T-cell (primary cell): ENCODE measurements at places on chromosomes 16 and 17. TPM values are rescaled to one million over a fixed set of nuclear protein-coding genes. Genes with fewer than 3 reads are reported as not detected.

The CD300E gene
- total RNA-seq = not detected

DNA sequence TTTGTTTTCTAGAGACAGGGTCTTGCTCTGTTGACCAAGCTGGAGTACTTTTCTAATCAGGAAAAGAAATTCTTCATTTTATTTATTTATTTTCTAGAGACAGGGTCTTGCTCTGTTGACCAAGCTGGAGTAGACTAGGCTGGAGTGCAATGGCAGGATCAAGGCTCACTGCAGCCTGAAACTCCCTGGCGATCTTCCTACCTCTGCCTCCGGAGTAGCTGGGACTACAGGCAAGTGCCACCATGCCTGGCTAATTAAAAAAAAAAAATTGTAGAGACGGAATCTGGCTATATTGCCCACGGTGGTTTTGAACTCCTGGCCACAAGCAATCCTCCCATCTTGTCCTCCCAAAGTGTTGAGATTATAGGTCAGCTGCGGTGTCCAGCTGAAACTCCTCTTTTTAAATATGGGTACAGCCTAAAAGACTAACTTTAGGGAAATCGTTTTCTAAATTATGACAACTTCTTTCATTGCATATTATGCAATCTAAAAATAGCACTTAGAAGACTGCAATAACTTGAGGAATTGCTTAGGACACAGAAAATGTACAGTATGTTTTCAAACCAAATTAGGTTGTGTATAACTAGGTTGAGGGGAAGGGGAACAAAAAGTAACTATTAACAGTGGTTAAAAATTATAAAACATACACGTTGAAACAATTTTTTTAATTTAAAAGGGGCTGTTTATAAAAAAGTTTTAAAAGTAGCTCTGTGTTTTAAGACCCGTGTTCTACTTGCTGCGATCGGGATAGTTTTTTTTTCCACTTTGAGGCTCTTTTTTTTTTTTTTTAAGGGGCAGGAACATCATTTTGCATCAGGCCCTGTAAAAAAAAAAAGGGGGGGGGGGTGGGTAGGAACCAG is 4.7 kb downstream of the PRAC1 start:
- no peak for DNase-seq

DNA sequence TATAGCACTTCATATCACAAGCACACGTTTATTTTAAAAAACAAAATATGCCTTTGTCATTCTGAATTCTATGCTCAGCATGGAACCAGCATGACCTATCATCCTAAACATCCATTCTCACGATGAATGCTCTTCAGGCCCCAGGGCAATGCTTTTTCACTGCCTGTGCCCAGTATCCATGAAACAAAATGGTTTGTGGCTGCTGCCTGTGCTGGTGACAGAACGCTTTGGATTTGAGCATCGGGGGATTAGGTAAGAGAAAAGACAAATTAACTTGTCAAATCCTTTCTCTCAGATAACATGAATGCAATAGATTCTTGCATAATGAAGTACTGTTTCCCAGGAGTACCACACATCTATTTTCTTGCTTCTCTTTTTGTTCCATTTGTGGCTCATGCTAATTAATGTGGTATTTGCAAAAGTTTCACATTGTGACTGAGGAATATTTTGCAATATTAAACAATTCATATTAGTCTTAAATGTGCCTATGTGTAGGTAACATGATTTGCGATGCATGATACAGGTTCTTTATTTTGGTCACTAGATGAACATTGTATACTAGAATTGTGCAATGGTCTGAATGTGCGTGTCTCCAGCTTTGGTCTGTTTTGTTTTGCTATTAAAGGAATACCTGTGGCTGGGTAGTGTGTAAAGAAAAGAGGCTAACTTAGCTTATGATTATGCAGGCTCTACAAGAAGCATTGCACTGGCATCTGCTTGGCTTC is 25.8 kb upstream of the SRSF1 start:
- no peak for DNase-seq

DNA sequence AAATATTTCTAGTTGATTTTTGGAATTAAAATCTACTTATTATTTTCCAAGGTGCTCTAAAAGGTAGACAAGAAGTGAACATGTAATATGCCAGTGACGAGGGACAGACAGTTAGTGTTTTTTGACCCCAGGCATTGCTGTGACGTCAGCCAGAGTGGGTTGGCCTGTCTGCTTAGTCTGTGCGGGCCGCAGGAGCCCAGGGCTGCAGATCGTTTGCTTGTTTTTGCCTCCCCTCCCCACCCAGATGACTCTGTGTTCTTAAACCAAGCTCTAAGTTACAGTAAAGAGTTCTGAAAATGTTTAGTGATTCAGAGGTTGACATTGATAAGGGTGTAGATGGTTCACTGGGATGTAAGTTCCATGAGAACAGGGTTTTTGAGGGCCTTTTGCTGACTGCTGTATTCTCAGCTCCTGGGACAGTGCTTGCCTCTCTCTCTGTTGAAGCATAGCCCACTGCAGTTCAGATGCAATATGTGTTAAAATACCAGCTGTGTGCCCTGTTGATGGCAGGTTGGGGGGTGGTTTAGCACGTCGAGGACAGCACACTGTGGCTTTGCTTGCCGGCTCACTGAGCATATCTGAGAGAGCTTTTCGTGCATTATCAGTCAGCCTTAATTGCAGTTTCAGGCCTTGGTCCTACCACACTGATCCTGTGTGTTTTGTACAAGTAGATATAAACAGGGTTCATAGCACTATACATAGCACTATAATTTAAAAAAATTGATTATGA is 64.8 kb downstream of the SEC14L1 start:
- no peak for DNase-seq

DNA sequence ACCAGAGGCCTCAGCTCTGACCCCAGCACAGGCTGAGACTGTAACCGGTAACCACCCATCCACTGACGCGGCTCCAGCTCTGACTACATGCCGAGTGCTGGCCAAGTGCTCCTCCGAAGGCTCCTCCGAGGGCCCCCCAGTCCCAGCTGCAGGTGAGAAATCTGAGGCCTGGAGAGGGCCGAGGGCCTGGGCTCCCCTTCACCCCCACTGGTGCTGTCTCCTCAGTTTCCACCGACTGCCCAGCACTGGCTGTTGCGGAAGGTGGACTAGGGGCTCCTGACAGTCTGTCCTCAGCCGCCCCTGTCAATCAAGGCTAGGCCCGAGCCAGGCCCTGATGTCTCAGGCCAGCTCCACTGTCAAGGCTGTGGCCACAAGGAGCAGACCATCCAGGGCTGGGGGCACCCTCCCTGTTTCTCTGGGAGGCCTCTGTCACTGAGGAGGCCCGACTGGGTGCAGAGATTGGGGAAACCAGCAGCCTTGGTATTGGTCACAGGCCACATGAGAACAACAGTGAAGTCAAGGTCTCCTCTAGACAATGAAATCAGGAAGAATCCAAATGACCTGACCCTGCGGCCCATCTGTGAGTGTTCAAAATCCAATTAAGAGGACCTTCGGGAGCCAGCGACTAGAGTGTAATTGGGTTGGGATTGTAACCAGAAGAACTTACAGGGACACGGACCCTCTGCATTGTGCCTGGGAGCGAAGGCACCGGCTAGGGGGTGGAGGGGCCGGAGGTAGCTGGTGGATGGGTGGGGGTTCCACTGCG is 5.1 kb downstream of the TMEM235 start:
- no peak for DNase-seq

DNA sequence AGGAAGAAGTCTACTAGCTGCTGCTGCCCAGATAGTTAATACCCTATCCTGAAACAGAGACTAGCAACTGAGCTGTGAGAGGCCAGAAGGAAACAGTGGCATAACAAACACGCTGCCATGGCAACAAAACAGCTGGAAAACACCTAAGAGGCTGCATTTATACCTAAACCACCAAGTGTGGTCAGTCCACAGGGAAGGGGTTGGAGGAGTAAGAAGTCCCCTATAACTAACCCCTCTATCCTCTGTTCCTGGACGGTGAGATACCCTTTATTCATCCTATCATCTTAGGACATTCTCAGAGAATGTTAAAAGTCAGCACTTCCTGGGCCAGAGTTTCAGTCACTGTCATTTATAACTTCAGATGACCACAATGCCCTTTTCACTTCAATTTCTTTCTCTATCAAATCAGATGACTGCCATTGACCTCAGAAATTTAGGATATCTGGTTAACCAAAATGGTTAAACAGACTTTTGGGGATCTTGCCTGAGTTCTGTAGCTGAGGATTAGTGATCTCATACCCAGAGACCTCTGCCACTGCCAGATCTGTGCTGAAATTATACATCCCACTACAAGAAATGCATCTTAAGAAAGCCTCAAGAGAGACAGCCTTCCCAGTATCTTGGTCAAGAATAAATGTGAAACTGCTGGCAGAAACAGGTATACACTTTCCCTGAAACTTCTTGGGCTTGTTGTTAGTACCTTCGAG is 36.2 kb downstream of the STH start:
- no peak for DNase-seq

DNA sequence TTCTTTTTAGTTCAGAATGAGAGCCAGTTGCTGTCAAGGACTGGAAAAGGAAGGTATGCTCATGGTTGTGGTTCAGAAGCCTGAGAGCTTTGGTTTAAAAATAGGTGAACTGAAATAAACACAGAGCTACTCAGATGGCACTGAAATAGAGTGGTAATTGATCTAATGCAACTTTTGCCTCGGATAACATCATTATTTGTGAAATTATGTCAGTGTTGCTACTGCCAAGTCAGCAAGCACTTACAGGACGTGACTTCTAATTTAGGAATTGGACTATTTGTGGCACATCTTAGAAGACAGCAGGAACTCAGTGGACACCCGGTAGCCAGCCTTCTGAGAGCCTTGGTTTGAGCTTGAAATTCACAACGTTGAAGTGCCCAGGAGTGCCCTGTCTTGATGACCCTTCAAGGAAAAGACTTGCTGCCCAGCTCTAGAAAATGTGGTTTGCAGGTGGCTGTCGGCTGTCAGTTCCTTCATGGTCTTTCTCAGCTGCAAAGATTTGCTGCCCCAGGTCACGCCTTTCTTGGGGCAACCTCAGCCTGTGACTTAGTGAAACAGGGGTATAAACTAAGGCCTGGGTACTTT is 42.0 kb upstream of the XYLT1 start:
- no peak for DNase-seq

DNA sequence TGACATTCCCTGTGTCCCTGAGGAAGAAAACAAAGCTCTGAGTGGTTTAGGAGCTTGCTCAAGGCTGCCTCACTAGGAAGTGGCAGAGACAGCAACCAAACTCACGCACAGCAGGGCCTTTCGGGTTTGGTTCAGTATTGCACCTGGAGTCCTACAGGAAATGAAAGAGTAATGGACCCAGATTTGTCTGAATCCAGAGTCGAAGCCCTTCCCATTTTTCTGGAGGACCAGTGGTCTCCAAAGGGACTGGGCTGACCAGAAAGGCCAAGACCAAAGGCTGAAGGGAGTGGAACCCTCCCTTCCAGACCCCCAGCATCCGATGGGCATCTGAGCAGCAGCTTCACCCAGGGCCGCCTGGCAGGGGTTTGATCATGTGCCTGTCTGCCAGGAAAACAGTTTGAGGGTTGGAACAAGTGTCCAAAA is 85.5 kb upstream of the RPL38 start:
- DNase-seq = no peak
